Spleen (tissue), 13 donors: ENCODE measurements at places on chromosomes 5 and 9. TPM values are rescaled to one million over a fixed set of nuclear protein-coding genes. Genes with fewer than 3 reads are reported as not detected.

DNA sequence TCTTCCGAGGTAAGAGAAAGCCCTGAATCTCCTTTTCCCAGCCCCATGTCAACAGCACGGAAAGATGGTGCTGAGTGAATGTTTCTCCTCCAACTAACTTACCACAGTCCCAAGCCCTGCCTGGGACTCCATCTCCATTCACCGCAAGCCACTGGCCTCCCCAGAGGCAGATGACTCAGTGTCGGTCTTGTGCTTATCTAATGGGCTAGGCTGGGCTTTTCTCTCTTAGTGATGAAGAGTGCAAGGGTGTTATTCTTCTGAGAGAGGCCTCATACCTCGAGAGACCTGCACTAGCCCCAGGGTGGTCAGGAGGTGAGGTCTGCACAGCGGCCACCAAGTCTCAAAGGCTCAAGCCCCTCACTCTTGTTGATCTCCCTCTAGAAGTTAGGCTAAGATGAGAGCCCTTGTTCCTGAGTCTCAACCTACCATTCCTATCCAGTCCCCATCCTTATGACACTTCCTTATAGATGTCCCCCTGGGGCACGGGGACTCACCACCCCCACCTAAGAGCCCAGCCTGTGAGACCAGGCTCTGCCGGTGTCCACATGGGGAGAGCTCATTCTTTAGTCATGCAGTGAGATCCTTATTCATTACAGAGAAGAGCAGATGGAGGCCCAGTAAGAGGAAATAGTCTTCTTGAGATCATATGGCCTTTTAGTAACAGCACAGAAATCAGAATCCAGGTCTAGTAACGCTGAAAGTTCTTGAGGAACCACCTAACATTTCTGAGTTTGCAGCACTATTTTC is 127.0 kb downstream of the SAXO1 start:
- no peak for DNase-seq
- no peak overlapping the region for H3K27ac ChIP-seq
- H3K36me3 ChIP-seq = no peaks in the 10 kb centered on the region
- peaks cover 15% of the 10 kb centered on the region for H3K27me3 ChIP-seq
- H3K4me3 ChIP-seq = no peak overlapping the region

DNA sequence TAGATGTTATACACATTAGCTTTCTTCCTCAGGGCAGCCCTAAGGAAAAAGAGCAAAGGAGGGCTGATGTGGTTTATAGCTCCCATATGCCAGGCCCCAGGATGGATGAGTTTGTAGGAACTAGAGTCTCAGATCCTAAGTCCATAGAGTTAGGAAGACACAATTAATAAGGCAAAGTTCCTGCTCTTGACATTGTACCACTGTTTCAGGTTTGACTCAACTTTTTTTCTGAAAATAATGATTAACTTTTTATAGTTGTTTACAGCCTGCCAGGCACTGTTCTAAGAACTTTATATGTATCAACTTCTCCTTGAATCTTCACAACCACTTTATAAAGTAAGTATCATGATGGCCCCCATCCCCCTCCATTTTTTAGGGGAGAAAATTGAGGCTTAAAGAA is 339.5 kb downstream of the PDE4D start:
- H3K4me1 ChIP-seq = no peaks in the 10 kb centered on the region
- no peaks in the 10 kb centered on the region for H3K27me3 ChIP-seq
- DNase-seq = no peak
- no peak overlapping the region for H3K27ac ChIP-seq
- no peak overlapping the region for H3K4me3 ChIP-seq
- H3K36me3 ChIP-seq = no peaks in the 10 kb centered on the region

SLC31A1 gene
- polyA plus RNA-seq = 5.5 TPM

CCDC187 gene
- 0.10 TPM for polyA plus RNA-seq

CDC26 gene
- polyA plus RNA-seq = 41.5 TPM

PFN3 gene
- polyA plus RNA-seq = not detected

- no peak overlapping the region for H3K4me3 ChIP-seq
- H3K27ac ChIP-seq = no peak overlapping the region
- H3K36me3 ChIP-seq = no peaks in the 10 kb centered on the region
- peaks cover 17% of the 10 kb centered on the region for H3K4me1 ChIP-seq
Measured at GRCh38 chr9:71814815-71815214, 46.5 kb upstream of the CEMIP2 start.

DRD1 gene
- 0.07 TPM for polyA plus RNA-seq

- no peak overlapping the region for H3K27ac ChIP-seq
- H3K36me3 ChIP-seq = no peaks in the 10 kb centered on the region
- H3K27me3 ChIP-seq = no peaks in the 10 kb centered on the region
Measured at GRCh38 chr9:482739-483138, 268.1 kb downstream of the DOCK8 start.

ELOVL7 gene
- 0.43 TPM for polyA plus RNA-seq

GADD45G gene
- 16.9 TPM for polyA plus RNA-seq

HAVCR2 gene
- 7.8 TPM for polyA plus RNA-seq

- peaks cover 83% of the 10 kb centered on the region for H3K27me3 ChIP-seq
- peak within 1 kb of the TSS; percentile 21 for H3K4me3 ChIP-seq
- H3K27ac ChIP-seq = no peak within 1 kb of the TSS
- H3K4me1 ChIP-seq = peaks cover 16% of the 10 kb centered on the region
- DNase-seq = no peak
- no peaks in the 10 kb centered on the region for H3K36me3 ChIP-seq
Measured at GRCh38 chr9:38423973-38424843, at the start of gene IGFBPL1. IGFBPL1 (minus strand) TSS chr9:38424454; CDS start chr9:38424424, 30 bp downstream.

DNA sequence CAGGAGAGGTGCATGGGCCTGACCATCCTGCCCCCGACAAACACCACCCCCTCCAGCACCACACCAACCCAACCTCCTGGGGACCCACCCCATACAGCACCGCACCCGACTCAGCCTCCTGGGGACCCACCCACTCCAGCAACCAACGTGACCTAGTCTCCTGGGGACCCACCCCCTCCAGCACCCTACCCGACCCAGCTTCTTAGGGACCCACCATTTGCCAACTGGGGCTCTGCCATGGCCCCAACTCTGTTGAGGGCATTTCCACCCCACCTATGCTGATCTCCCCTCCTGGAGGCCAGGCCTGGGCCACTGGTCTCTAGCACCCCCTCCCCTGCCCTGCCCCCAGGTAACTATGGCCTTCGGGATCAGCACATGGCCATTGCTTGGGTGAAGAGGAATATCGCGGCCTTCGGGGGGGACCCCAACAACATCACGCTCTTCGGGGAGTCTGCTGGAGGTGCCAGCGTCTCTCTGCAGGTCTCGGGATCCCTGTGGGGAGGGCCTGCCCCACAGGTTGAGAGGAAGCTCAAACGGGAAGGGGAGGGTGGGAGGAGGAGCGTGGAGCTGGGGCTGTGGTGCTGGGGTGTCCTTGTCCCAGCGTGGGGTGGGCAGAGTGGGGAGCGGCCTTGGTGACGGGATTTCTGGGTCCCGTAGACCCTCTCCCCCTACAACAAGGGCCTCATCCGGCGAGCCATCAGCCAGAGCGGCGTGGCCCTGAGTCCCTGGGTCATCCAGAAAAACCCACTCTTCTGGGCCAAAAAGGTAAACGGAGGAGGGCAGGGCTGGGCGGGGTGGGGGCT is 4.6 kb downstream of the CEL start:
- no peak overlapping the region for H3K27ac ChIP-seq
- no peak overlapping the region for H3K4me3 ChIP-seq
- no peaks in the 10 kb centered on the region for H3K4me1 ChIP-seq
- no peaks in the 10 kb centered on the region for H3K36me3 ChIP-seq
- peak; percentile 58 for DNase-seq
- no peaks in the 10 kb centered on the region for H3K27me3 ChIP-seq

IFNW1 gene
- not detected for polyA plus RNA-seq
